ENCODE measurements at places on chromosomes 16 and 17. TPM values are rescaled to one million over a fixed set of nuclear protein-coding genes. Genes with fewer than 3 reads are reported as not detected.

DNA sequence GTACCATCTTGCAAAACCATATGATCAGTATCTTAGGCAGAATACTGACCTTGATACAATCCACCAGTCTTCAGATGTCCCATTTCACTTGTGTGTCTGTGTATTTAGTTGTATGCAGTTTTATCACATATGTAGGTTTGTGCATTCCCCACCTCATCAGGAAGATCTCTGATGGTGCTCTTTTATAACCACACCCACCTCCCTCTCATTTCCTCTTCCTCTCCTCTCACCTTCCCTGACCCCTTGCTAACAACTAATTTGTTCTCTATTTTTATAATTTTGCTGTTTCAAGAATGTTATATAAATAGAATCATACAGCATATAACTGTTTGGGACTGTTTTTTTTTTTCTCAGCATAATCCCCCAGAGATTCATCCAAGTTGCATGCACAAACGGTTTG lies 52.0 kb upstream of the ACSM2B start:
- DNase-seq, result no peak

DNA sequence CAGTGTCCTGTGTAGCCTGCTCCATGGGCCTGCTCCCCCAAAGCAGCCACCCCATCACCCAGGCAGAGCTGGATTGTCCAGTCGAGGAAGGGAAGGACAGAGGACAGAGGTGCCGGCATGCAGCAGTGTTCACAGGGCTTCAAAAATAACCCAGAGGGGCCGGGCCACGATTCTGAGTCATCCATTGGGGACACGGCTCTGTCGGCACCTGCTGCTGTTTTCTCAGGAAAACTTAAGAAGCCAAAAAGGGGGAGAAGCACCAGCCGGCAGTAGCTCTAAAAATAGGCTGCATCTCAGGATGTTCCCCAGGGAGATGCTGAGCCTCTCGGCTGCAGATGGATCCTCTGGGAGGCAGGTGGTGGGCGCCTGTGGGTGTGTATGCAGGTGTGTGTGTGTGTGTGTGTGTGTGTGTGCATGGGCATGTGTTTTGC lies 1.6 kb downstream of the CA7 start:
- DNase-seq, result no peak

GRCh38 chr17:80566054-80566400 lies 21.4 kb downstream of the RPTOR start:
- DNase-seq, result no peak

- DNase-seq, result no peak
Measured at GRCh38 chr17:41836550-41837196, 641 bp upstream of the NT5C3B start.

DNA sequence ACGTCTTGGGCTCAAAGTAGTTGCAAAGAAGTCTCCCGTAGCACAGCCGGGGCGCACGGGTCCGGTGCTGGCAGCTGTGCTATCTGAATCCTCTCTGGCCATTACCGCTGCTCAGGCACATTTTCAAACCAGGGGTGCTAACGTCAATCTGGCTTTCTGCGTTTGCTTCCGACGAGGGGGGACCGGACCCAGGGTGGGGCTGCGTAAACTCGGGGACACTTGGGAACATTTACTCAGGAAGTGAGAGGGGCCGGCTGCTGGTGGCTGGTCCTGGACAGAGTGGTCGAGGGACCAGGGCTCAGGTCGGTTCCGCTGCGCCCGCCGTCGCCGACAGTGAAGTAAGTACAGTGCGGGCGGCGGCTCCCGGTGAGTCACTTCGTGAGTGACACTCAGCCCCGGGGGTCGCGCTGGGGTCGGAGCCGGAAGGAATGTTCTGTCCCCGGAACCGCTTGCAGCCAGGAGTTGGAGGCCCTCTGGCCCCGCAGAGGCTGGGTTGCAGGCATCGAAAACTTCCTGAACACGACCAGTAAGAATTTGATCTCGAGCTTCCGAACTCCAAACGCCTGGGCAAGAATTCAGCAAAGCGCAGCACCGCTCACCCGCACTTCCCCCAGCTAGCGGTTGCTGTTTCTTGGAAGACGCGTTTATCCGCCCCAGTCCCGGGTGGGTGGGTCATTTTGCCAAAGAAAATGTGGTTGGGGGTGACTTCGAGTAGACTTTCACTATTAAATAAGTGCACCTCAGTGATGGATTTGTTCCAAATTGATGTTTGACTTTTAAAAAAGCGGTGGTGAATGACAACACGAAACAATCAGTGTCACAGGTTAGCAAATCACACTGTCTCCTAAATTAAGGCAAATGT lies 1.4 kb upstream of the HS3ST3B1 start:
- peak; percentile 63 for DNase-seq

- peak; percentile 40 for DNase-seq
Measured at GRCh38 chr16:15650698-15651171, 690 bp downstream of the NDE1 start.

- no peak for DNase-seq
Measured at GRCh38 chr17:41799366-41799765, 12.4 kb downstream of the P3H4 start.

DNA sequence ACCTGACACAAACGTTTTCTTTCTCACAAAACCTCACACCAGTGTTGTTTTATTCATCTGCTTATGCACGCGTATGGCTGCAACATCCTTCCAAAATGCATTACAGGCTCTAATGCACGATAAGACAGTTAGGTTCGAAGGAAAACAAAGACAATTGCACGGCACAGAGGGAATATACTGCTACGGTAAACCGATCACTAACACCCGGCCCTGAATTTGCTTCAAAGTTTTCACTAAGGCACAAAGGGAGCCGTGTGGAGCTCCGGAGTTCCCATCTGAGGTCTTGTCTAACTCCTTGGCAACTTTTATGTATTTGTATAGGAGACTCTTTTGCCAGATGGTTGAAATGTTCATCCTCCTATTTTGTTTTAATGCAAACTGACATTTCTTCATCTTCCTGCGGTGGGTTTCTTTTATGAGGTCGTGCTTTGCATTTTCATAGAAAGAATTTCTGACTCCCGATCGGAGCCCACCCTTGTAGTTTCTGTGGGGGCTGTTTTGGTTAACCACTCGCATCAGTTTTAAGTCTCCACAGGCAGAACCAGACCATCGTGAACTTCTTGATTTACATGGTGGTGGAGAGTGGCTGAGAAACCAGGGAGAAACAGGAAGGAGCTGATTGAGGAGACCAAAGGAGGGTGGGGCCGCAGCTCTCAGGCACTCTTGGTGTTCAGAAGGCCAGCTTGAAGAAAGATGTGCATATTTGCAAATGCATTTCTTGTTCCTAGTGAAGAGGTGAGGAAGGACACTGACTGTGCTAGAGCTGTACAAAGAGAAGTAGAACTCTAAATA lies 516.8 kb downstream of the MAF start:
- no peak for DNase-seq

DNA sequence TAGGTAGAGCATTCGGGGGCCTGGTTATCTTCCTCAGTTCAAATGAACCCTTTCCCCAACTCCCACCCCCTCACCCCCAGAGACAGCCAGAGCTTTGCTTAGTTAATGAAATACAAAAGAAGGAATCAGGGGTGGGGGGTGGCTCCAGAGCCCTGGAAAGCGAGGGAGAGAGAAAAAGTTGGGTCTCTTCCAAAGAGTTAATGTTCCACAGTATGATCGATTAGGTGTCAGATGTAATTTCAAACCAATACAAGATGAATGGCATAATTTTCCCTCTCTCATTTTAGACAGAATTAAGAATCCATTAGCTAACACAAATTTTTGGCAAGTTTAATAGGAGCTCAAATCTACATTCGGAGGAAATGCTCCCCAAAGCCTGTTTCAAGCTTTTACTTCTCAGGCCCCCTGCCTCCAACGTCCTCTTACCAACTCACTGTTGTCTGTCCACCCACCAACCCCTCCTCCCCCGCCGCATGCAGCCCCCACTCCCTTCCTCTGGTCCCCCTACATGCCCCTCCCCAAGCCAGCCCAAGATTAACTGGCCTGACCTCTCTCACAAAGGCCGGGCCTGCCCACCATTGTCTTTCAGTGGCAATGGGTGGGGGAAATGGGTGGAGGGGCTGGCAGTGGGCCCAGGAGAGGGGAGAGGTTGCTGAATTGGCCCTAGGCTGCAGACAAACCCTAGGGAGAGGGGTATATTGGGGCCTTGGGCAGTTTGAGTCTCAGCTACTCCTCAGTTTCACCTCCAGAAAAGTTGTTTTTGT lies 28.2 kb downstream of the NEUROD2 start:
- no peak for DNase-seq

DNA sequence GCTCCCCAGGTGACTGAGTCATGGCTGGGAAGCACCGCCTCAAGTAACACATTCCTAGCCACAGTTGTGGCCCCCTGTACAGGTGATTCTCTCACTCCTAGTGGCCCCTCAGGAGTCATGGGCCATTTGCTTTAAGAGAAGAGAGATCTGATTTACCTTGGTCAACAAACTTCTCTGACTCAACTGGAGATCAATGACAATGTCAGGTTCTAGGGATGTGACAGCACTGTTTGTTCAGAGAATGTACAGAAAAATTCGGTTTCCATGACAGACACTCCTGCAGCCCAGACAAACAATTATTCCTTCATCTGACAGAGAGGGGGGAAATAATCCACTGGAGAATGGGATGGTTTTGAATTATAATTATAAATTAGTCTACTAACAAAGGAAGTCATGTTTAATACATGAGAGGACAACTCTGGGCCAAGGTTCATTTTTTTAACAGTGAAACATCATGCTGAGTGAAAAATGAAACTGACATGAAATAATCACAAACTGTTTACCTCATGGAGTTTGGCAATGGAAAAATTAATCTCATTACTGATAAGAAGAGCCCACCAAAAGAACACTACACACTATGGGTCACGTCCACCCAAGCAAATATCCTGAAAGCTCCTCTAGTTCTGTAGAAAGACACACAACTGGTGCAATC lies 9.7 kb downstream of the ERN1 start:
- no peak for DNase-seq

GRCh38 chr17:21711182-21711581 lies 18.9 kb downstream of the KCNJ18 start:
- DNase-seq, result no peak

- DNase-seq, result no peak
Measured at GRCh38 chr16:48540222-48540900, 69.6 kb downstream of the N4BP1 start.

DNA sequence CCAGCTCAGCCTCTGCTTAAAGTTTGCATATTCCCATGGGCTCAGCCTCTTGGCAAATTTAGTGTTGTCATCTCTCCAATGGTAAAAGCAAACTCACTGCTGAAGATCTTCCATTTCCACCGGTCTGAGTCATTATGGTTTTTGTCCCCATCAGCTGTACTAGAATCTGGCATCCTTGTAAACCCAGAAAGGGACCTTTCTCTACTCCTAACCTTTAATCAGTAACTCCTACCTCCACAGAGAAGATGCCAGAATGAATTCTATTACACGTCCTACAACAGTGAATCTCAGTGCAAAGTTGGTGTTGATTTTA lies 45.8 kb downstream of the ZNF652 start:
- peak; percentile 23 for DNase-seq

GRCh38 chr16:26395700-26396099 lies 671.0 kb upstream of the C16orf82 start:
- no peak for DNase-seq

DNA sequence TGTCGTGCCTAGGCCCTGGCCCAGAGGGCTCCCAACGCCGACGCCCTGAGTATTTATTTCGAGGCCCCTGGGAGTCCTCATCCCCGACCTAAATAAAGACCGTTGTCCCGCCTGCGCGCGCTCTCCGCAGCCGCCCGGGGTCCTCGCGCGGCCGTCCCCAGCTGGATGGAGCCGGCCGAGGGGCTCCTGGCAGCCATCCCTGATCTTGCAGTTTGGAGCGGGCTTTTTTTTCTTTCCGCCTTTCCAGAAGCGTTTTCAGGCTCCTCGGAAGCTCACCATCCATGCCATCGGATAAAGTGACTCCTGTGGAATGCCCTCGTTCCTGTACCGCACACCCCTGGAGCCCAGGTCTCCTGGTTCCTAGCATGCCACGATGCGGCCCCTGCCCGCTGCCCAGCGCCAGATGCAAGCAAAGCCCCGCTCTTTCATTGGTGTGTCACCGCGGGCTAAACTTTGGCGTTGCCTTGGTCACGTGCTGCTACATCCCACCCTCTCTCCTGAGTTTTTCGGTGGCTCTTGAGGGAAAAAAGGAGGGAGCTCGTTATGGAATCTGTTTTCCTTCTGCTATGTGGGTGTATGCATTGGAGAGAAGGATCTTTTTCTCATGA lies 716 bp downstream of the TMEM94 start:
- peak; percentile 47 for DNase-seq

GRCh38 chr17:68509141-68510057 lies 2.8 kb upstream of the PRKAR1A start:
- no peak for DNase-seq

DNA sequence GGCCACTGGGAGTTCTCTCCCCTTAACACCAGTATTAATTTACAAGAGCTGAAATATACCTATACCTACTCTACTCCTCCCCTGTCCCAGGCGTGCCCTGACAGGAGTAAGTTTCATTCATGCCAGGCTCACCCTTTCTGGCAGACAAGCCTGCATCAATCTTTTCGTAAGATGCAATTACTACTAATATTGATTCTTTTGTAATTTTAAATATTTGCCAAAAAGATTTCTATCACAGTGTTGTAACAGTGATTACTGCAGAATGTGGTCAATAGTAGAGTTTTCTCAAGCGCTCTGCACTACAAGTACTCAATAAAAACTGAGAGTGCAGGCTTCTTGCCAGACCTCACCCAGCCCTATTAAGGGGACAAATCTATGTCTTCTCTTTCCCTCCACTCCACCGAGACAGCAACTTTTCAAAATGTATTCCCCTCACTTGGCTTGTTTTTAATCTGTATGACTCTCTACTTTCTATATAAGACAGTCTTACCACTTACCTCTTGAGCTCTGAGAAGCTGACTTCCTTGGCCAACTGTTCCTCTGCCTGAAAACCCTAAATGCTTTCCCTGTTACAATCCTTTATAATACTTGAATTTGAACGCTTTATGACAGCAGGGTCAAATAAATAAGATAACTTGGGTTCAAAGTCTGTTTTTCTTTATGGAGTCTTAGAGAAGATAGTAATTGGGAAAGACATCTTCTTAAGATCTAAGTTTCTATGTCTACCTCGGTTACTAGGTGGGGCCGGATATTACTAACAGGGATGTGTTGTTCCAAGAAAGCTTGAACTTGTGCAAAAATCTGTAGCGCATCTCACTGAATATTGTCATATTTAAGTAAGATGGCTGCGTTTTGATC lies at the start of gene TMIGD1:
TSS of gene TMIGD1 (minus strand) at position 555 of the 858 bp plus-strand sequence. CDS start 1,924 bp downstream, outside the sequence.
- DNase-seq, result no peak

GRCh38 chr17:43085474-43085873 lies 39.7 kb downstream of the BRCA1 start:
- DNase-seq, result peak; percentile 36

DNA sequence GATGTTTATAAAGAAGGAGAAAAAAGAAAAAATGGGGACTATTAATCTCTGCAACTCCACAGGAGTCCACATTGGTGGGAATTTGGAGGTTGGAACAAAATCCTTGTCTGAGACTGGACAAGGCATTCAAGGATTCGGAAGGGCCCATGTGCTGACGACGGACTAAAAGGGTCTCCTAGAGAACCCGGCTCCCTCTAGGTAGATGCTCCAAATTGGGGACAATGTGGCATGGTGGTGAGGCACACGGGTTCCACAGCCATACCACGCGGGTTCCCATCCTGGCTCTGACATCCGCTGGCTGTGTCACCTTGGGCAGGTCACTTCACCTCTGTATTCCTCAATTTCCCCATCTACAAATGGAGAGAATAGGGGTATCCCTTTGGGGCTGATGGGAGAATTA lies 227.4 kb downstream of the C16orf78 start:
- DNase-seq, result no peak

The ZNF205 gene
- 16.4 TPM for total RNA-seq

The TRPV2 gene
- 74.5 TPM for total RNA-seq

The ZG16B gene
- total RNA-seq, result not detected

The TIGD7 gene
- total RNA-seq, result 9.2 TPM

The ARL5C gene
- not detected for total RNA-seq

The ATP2C2 gene
- not detected for total RNA-seq

The TAF15 gene
- total RNA-seq, result 57.8 TPM

The UNC45B gene
- total RNA-seq, result not detected

The CYBA gene
- 130 TPM for total RNA-seq

The ST6GALNAC1 gene
- not detected for total RNA-seq

The KRT17 gene
- 0.26 TPM for total RNA-seq

Data from fibroblast of lung (primary cell).